ENCODE measurements at places on chromosomes 11 and 22. TPM values are rescaled to one million over a fixed set of nuclear protein-coding genes. Genes with fewer than 3 reads are reported as not detected.
A peak's percentile ranks its signal among the peaks of the same experiment; 100 is the strongest.

GRCh38 chr11:126060757-126061171, 1.9 kb downstream of the CDON start:
- no peak for DNase-seq

DNA sequence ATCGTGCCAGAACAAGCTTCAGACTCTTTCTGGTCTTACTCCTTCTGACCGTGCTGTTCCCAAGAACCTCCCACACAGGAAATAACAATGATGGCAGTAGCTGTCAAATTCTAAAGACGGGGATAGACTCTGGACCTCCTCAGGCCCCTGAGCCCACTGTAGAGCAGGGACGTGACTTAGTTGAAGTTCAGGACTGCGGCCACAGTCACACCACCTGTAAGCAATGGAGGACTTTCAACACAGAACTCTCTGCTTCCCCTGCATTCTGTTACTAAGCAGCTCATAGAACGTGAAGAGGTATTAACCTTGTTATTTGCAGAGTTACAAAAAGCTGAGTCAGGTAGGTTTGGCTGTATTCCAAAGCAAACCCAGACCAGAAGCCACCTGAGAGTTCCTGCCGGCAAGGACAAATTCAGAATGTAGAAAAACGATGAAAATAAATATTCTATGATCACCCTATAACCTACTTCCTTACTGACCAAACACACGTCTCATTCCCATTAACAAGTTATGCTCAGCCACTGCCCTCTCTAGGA, 12.7 kb downstream of the TMEM45B start:
- no peak for DNase-seq

- no peak for DNase-seq
Observed at GRCh38 chr11:76102802-76103201, 103.5 kb downstream of the WNT11 start.

GRCh38 chr11:126280595-126280994, 2.3 kb upstream of the TIRAP start:
- DNase-seq = no peak

GRCh38 chr11:72591785-72592502, 82.3 kb downstream of the PDE2A start:
- no peak for DNase-seq

GRCh38 chr11:80155412-80156017, 714.7 kb upstream of the TENM4 start:
- no peak for DNase-seq

- DNase-seq = no peak
Observed at GRCh38 chr11:2931771-2932738, 2.8 kb upstream of the PHLDA2 start.

DNA sequence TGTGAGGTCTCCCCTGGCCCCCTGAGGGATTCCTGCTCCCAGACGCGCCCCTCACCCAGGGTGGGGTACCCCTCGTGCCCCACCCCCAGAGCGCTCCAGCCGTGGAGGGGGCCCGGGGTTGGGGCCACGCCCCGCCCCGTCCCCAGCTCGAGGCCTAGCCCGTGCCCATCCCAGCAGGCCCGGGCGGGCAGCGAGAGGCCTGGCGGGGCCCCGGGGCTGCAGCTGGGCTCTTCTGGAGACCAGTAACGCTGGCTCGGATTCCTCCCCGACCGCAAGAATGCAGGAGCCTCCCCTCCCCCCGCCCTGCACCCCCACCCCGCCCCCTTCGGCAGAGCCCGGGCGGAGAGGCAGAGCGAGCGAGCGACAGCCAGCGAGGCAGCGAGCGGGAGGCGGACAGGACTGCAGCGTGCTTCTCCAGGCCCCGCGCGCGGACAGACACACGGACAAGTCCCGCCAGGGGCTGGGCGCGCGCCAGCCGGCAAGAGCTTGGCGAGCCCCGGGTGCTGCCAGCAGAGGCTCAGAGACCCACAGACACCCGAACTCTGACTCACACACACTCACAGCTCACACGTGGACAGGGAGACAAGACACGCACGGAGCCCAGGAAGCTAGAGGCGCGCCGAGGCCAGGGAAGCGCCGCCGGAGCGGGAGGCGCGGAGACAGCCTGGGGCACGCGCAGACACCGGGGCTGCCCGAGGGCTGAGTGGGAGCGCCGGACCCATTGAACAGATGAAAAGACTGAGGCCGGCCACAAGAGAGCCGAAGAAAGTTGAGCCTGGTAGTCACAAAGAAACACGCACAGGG, 15.2 kb downstream of the BCL9L start:
- DNase-seq = peak; percentile 95

- no peak for DNase-seq
Observed at GRCh38 chr11:2593393-2593950, 106.3 kb downstream of the KCNQ1OT1 start.

GRCh38 chr22:27135031-27135981, 477.9 kb downstream of the MIAT start:
- DNase-seq = no peak

The C11orf87 gene
- 9.0 TPM for total RNA-seq

The ADM2 gene
- total RNA-seq = 21.1 TPM

DNA sequence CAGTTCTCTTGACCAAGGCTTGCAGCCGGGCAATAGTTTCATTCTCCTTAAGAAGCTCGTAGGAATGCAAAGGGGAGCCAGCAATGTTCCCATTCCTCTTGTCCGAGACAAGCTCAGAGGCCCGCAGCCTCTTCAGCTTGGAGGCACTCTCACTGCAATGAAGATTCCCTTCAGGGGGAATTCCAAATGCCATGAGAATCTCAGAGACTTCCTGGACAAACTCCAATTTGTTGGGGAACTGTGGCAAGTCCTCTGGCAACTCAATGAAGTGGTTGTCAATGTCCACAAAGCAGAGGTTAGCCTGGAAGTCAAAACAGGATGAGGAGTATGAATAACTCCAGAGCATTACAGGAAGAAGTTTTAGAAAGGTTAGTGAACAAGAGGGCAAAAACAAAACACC, 84.4 kb downstream of the DENND5A start:
- DNase-seq = no peak

DNA sequence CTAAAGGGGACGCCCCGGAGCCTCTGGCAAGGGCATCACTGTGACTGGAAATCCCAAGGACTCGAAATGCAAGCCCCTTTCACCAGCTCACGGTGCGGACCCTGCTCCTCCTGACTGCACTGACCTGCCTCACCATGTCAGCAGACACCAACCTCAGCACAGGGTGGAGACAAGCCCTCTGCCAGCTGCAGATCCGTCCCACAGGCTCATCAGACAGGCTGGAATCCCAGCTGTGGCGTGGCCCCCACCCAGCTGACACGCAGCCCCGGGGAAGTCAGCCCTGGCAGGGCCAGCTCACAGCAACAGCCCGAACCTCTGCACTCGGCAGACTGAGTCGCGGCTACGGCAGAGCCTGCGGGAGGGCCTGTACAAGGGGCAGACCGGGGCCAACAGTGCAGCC, 36.8 kb downstream of the BRD1 start:
- no peak for DNase-seq

The CDHR5 gene
- total RNA-seq = not detected

DNA sequence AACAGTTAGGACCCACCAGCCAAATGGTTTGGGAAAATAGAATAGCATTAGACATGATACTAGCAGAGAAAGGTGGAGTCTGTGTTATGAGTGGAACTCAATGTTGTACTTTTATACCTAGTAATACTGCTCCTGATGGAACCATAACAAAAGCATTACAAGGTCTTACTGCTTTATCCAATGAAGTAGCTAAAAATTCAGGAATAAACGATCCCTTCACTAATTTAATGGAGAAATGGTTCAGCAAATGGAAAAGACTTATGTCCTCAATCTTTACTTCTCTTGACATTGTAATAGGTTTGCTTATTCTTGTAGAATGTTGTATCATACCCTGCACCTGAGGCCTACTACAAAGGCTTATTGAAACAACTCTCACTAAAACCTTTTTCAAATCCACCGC, 50.2 kb downstream of the ZNF280B start:
- no peak for DNase-seq

The CDCA5 gene
- total RNA-seq = 7.1 TPM

- DNase-seq = no peak
Observed at GRCh38 chr11:74412733-74413359, 14.6 kb upstream of the PGM2L1 start.

DNA sequence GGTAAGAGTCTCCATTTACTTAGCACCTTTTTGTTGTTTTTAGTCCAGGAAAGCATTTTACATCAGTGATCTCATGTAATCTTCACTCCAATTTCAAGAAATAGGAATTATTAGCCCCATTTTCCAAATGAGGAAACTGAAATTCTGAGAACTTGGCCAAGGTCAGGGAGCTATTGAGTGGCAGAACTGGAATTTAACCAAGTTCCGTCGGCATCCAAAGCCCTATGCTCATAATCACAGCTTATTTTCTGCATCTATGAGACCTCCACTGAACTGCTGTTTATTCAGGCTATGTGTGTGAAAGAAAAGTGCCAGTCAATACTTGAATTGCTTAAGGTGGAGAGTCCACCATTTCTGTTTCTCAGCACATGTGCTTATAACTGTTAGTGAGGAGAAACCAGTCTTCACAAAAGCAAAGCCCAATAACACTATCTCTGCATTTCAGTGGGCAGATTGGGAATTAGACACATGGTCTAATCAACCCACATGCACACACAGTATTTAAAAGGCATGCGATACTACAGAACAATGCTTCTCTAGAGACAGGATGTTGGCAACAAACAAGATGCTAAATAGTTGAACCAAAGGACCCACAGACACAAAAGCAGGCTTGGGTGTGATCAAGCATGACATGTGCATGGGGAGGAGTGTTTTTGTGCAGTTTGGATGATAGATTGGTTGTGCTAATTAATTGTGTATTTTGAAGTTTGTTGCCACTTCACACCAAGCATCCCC, 780.6 kb downstream of the OPCML start:
- DNase-seq = no peak

The CENPM gene
- total RNA-seq = 7.2 TPM

GRCh38 chr11:86116386-86116726, 47.5 kb upstream of the PICALM start:
- no peak for DNase-seq

- no peak for DNase-seq
Observed at GRCh38 chr22:36773935-36774334, 2.0 kb downstream of the IFT27 start.

GRCh38 chr11:57092028-57092698, 89.6 kb upstream of the LRRC55 start:
- DNase-seq = no peak

DNA sequence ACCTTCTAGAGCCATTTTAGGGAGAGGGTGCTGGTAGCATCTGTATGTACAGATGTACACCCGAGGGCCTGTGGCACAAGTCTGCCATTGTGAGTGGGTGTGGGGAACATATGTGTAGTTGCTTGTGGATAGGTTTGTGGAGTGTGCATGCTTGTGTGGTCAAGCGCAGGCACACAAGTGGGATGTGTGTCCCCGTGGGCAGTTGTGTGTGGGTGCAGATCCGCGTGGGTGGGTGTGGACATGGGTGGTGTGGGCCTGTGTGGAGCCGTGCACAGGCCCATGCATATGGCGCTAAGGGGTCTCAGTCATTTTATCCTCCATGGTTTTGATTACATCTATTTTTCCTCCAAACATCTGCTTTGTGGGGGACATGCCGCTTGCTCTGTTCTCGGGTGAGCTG, 28.8 kb downstream of the ALX4 start:
- no peak for DNase-seq

The CCDC117 gene
- 23.6 TPM for total RNA-seq

The C22orf23 gene
- not detected for total RNA-seq

DNA sequence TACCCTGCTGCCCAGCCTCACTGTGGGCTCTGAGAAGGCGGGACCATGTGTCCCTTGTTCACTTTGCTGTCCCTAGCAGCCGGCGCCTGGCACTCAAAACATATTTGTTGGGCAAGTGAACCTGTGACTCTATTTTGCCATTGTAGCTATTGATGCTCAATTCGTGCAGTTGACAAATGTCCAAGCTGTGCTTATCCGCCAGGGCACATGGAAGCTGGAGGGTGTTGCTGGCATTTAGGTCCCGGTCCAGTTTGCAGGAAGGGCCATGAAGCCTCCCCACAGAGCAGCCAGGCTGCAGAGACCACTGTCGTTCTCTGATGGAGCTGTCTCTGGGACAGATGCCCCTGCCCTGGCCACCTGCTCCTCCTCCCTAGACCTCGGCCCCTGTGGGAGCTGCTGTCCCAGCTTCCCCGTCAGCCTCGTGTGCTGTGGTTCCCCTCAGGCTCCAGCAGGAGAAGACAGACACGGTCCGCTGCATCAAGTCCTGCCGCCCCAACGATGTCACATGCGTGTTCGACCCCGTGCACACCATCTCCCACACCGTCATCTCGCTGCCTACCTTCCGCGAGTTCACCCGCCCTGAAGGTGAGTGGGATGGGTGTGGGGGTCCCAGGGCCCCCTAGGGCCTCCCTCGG, 71.5 kb downstream of the FBLN1 start:
- DNase-seq = no peak

- no peak for DNase-seq
Observed at GRCh38 chr11:65640483-65641296, 2.8 kb downstream of the SIPA1 start.

GRCh38 chr11:124867700-124868099, 2.5 kb downstream of the ROBO3 start:
- DNase-seq = no peak

DNA sequence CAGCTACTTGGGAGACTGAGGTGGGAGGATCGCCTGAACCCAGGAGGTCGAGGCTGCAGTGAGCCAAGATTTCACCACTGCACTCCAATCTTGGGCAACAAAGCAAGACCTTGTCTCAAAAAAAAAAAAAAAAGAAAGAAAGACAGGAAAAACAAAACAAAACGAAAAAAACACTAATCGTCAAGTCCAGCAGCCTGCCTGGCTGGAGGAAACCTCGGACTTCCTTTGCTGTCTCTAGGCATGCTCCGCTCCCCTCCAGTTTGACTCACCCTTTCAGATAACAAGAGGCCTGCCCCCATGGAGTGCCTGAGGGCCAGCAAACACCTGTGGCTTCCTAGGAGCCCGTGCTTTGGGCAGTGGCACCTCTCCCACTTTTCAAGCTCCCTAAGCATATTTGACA, 28.8 kb upstream of the CHKA start:
- no peak for DNase-seq

The OR2AG2 gene
- 0.08 TPM for total RNA-seq

- DNase-seq = no peak
Observed at GRCh38 chr11:95465887-95466286, 234.9 kb upstream of the SESN3 start.
